Fibroblast of upper back skin (primary cell): ENCODE measurements at places on chromosomes 13 and 19.

DNA sequence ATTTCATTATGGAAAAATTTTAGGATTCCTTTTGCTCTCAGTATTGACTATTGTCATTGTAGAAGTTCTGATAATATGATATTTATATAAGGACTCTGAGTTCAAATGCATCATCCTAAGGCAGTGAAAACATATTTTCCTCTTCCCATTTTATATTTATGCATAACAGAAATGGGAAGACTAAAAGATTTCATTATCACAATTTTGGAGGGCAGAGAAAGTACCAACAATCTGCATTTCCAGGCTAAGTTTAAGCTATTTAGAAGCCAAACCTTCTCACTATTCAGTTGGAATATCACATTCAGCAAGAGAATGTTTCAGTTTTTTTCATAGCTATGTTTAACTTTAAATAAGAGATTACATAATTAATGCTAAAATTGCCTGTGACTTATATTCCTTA, 558.5 kb upstream of the GPC6 start:
- no peak for DNase-seq

GRCh38 chr13:90281709-90282108, 1065.8 kb upstream of the MIR17HG start:
- no peak for DNase-seq

DNA sequence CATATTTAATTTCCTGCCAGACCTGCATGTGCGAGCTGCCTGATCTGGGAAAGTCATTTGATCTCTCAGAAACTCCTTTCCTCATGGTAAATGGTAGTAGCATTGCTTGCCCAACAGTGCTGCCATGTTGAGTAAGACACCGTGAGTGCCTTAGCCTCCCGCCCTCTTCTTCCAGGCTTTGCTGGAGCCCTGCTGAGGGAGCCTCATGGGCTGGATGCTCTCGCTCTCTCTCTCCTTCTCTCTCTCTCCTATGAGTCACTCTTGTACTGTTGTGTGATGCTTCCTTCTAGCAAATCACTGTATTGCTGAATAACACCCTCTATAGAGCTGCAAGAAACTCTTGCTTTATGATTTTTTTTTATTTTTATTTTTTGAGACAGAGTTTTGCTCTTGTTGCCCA, 365.5 kb downstream of the UQCRFS1 start:
- peak; percentile 12 for DNase-seq

DNA sequence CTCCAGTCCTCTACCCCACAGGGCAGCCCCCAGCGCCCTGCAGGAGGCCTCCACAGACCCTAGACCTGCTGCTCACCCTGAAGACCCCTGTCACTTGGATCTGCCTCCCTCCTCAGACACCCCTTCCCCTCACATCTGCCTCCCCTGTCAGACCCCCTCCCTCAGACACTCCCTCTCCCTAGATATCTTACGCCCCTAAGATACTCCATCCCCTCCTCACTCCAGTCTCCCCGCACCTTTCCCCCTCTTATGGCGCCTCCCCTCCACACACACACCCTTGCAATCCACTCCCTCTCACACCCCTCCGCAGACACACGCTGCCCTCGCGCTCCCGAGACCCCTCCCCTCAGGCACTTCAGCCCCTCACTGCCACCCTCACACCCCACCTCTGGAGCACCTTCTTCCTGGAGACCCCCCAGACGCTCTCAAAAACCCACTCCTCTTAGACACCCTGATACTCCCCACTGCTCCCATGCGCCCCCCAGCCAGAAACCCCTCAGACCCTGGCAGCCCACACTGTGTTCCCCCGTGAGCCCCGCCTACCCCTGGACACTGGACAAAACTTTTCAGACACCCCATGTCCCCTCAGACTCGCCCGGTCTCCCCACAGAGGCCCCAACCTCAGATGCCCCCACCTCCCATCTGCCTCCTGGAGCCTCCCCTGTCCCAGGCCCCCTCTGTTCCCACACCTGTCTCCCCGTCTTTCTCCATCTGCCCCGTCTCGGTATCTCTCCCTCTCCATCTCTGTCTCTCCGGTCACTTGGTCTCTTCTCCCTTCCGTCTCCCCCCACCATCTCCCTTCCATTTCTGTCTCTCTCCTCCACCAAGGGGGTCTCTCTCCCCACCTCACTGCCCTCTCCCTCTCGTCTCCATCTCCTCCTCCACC, 14.5 kb downstream of the ERFL start:
- no peak for DNase-seq

DNA sequence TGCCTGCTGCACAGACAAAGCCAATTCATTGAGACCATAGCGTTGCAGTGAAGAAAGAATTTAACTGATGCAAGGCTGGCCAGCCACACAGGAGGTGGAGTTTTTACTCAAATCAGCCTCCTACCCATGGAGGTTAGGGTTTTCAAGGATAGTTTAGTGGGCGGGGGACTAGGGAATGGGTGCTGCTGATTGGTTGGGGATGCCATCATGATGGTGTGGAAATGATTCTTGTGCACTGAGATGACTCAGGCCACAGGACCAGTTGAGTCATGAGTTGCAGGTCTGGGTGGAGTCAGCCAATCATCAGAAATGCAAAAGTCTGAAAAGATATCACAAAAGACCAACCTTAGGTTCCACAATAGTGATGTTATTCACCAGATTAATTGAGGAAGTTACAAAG, 359.6 kb downstream of the FOXO1 start:
- no peak for DNase-seq

DNA sequence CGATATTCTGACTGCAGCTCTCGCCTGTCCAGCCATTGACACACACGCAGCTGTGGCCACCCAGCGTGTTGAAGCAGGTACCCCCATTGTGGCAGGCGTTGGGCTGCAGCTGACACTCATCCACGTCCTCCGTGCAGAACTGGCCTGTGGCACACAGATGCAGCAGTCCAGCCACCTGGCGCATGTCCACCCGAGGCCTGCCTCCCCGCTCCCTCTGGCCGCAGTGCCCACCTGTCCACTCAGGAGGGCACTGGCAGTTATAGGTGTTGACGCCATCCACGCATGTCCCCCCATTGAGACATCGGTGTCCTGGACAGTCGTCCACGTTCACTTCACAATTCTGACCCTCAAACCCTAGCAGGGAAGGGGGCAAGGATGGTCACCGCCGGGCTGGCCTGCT, 9.3 kb downstream of the NOTCH3 start:
- DNase-seq, result no peak

DNA sequence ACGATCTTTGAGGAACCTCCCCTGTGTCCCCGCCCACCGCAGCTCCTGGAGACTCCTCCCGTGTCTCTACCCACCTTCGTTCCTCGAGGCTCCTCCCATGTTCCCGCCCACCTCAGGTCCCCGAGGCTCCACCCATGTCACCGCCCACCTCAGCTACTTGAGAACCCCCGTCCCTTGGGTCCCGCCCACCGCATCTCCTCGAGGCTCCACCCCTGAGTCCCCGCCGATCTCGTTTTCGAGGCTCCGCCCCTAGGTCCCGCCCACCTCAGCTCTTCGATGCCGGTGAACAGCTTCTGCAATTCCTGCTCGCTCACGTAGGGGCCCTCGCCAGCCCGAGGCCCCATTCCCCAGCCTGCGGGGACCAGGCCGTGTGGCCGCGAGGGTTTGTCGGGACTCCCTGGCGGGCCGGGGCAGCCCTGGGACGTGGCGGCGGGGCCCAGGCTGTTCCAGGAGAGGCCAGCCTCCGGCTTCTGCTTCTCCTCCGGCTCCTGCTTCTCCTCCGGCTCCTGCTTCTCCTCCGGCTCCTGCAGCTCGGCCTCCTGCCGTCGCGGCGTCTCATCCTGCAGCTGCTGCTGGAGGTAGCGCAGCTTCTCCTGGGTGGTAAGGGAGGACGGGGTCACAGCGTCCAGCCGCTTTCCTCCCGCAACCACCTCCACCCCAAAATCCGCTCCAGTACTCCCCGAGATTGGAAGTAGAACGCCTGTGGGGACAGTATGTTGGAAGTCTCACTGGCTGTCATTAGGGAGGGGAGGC, 16.7 kb downstream of the TSKS start:
- peak; percentile 30 for DNase-seq
